ENCODE measurements at places on chromosomes 7 and 10.

- no peak for DNase-seq
Measured at GRCh38 chr10:3484306-3485056, 300.5 kb downstream of the KLF6 start.

DNA sequence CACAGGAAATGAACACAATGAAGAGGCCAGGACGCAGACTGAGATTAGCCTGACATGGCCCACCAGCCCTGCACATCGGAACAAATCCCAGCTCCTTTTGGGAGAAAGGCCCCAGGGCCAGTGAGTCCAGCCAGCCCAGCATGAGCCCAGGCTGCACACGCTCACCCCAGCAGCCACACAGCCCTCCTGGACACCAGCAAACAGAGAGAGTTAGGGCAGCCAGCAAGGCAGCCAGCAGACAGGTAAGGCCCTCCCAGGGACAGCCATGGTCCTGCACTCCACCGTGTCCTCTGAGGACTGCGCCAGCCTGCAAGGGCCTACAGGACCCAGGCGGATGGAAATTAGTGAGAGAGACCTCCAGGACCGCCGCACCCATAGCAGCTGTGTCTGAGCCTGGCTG is 8.1 kb upstream of the GRID1 start:
- no peak for DNase-seq

- no peak for DNase-seq
Measured at GRCh38 chr7:31017032-31017675, 35.0 kb upstream of the ADCYAP1R1 start.

DNA sequence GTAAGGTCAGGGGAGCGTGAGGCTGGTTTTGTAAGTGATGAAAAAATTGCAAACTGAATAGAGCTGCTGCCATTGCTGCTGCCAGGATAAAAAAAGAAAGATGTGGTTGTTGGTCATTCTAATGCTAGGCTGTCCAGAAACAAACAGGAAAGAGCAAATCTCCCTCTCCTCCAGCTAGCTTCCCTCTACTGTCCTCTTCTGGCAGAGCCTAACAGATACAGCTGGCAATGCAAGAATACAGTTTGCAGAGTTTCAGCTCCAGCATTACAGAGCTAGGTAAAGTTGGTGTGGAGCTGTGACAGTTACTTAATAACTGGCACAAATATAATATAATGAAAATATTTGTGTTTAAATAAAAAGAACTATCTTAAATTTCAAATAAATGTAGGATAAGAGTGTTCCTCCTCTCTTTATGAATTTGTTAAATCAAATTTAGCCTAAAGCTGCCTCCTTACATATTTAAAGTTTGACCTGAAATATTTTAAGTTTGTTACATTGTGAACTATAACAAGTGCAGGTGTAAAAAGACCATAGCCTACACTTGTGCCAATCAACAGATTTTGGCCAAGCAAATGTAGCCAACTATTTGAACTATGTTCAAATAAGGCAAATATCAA is 407.7 kb downstream of the SH2D4B start:
- DNase-seq, result no peak

GRCh38 chr7:28137463-28137862 is 43.1 kb downstream of the JAZF1 start:
- no peak for DNase-seq

DNA sequence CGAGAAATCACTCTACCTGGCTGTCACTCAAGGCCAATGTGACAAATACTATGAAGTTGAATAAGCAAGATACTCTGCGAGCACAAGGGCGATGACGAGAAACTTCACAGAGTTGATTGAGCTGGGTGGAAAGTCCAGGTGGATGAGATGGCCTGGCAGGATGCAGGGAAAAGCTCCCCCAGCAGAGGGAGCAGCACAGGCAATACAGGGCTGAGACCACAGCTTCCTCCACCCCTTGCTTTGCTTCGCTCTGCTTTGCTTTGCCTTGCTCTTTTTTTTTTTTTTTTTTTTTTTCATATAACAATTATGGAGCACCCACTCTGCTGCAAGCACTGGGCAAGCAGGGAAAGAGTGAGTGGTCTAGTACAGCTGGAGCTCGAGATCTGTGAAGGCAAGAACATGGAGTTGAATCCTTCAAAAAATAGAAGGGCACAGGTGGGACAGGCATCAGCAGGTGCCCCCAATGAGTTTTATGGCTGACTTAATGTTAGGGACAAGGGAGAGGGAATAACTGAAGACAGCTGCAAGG is 88.3 kb downstream of the CABCOCO1 start:
- no peak for DNase-seq

DNA sequence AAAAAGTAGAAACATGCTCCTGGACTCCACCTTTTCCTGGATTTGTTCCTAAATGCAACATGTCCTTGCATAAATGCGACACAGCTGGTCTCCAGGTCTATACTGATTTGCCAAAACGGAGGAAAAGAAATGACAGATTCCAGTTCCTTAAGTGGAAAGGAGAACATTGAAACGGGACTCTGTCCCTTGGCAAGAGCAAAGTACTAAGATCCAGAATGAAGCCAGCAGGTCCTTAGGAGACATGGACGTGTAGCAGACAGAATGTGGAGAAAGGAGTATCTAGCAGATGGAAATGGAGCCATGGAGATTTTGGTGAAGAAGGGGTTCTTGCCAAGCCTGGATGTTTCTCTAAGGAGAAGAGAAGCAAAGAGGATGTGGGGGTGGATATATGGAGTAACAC is 16.2 kb downstream of the PIP start:
- no peak for DNase-seq

DNA sequence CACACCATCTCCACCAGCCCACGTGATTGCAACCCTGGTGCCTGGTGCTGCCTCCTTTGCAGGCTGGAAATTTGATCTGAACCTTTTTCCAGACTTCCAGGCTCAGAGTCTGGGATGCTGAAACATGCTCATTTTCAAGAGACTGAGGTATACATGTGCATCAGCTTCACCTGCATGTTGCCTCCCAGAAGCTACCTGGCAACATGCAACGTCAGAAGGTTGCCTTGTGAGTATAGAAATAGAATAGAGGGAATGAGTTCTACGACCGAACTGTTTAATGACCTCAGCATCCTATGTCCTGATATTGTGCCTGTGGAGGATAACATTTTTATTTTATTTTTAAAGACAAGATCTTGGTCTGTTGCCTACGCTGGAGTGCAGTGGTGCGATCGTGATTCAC is 1.9 kb upstream of the ZNF212 start:
- no peak for DNase-seq

- DNase-seq, result no peak
Measured at GRCh38 chr7:94253686-94254085, 141.0 kb upstream of the COL1A2 start.

DNA sequence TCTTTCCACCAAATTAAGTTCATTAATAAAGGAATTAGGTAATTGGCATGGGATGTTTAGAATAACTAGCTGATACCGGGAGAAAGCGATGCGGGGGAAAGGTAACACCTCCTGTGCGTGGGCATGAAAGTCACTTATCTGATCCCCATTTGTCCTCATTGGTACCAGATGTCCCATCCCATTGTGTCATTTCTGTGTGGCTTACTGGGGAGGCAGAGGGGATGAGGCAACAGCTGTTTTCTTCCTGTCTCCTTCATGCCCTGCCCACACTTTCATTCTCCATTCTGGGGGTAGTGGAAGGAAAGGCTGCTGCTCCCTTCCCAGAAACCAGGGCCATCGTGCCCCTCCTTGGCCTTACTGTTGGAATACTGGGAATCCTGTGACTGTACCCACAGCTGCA is 27.1 kb downstream of the EEPD1 start:
- DNase-seq, result no peak

- no peak for DNase-seq
Measured at GRCh38 chr10:36717118-36717517, 408.3 kb upstream of the ANKRD30A start.

GRCh38 chr7:19772841-19773760 is at the start of gene TMEM196:
Gene TMEM196, minus strand, starts transcription at chr7:19773617. Its CDS starts 921 bp downstream, at chr7:19772696.
- DNase-seq, result peak; percentile 5

- peak; percentile 46 for DNase-seq
Measured at GRCh38 chr7:34747176-34747781, 89.3 kb downstream of the NPSR1 start.

DNA sequence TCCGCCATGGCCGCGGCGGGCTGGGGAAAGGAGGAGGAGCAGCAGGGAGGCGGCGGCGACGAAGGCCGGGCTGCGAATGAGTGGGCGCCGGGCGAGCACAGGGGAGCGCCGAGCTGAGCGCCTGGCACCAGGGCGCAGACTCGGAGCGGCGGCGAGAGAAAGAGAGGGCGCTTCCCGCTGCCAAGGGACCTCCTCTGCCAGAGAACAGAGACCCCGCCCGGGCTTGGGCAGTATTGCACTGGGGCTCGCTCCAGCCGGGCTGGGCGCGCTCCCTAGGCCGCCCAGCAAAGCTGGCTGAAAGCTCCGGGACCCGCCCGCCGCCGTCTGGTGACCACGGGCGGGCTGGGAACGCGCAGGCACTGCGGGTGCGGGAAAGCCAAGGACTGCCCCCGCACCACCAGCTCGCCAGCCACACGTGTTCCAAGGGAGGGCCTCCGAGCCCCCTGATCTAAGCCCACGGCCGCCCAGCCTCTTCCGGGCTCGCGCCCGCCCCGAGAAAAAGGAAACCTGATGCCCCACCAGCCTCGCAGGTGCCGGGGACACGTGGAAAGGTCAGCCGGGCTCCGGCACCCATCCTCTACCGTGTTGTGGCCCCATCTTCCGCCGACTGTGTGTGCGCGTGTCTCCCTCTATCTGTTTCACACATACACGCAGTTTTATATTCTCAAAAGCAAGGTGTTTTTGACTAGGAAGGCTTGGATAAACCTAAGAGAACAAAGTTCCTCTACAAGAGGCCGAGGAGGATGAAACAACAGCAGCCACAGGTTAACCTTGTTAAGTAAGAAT is at the start of gene CCDC6:
Gene CCDC6, minus strand, starts transcription at position 140 of the 786 bp plus-strand sequence. Its CDS starts 132 bp downstream, at position 8.
- DNase-seq, result peak; percentile 81

DNA sequence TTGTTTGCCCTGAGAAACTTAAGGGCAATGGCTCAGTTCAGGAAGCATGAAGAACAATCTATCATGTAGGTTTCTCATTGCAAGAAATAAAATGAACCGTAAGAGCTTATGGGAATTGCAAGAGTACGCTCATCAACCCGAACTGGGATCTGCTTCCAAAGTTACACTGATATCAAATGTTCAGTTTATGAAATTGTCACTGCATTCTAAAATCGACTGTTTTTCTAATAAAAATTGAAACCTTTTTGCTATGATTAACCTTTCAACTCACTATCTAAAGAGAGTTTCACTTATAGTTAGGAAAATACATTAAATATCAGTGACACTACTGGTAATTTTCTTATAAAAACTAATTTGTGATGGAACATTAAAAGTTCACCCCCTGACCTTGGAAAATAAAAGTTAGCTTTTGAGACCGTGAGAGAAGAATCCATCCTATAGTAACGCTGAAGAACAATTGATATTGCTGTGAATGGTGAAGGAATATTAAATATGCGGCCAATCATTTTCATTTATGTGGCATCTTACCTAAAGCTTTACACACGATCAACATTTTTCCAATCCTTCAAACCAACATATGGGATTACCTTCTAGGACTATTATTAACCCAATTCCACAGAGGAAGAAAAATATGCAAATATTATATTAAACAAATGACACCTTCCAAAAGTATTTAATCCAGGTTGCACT is 2.2 kb downstream of the MEOX2 start:
- no peak for DNase-seq

GRCh38 chr10:121307411-121307980 is 290.7 kb downstream of the FGFR2 start:
- no peak for DNase-seq

- no peak for DNase-seq
Measured at GRCh38 chr7:81207801-81208200, 288.9 kb upstream of the SEMA3C start.

- no peak for DNase-seq
Measured at GRCh38 chr10:51773681-51774080, 74.3 kb upstream of the CSTF2T start.

DNA sequence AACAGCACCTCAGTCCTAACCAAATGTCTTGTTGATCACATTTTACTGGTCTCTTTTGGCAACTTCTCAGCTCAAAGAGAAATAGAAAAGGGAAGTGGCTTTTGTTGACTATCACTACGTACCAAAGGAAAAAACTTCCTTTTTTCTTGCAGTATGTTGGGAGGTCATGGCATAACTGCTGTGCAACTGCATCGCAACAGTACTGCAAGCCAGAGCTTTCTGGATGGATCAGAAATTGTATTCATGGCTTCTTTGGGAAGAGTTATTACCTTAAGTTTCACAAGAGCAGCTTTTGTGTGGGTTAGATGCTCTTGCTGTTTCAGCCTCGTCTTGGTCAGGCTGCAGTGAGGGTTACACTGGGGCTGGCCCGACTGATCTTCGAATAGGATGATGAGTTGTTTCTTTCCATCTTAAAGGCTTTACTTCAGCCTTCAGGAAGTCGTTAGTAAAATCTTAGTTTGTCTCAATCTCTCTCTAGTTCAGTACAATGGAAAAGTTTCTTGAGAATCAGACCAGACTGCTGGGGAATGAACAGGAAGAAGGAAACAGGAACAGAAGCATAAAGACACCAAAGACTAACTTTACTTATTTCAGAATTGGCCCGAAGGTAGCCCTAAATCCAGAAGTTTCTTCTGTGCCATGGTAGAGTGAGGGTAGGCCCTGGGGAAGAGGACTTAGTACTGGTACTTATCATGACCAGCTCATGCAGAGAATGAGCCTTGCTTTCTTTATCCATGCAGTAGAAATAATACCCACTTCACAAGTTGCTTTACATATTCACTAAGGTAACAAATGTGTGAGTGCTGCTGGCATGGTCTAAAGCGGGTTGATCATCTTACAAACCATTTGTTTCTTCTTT is 153.6 kb downstream of the CELF2 start:
- no peak for DNase-seq

DNA sequence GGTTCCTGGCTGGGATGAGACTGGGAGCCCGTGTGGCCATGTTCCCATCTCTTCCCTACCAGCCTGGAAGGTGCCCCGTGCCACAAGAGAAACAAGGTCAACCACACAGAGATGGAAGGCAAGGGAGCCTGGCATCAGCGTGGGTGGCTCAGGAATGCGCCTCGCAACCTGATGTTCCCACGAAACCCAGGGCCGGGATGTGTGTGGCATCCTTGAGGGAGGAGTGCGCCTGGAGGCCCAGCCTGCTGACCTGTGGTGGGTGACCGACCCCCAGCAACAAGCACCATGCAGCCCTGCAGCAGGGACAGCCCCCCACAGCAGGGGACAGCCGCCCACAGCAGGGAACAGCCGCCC is 267.2 kb downstream of the ELFN1 start:
- no peak for DNase-seq

DNA sequence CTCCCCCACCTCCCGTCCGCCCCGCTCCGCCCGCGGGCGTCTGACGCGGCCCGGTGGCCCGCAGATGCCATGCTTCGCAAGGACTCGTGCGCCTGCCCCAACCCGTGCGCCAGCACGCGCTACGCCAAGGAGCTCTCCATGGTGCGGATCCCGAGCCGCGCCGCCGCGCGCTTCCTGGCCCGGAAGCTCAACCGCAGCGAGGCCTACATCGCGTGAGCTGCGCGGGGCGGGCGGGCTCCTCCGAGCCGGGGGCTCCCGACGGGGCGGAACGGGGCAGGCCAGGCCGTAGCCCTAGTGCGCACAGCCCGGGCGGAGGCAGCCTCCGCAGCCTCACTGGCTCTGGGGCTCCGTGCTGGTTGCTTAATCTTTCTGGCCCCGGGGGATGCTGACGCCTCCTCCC is 2.8 kb downstream of the ASIC3 start:
- no peak for DNase-seq
